ENCODE measurements at places on chromosomes 7 and 10. TPM values are rescaled to one million over a fixed set of nuclear protein-coding genes. Genes with fewer than 3 reads are reported as not detected.

DNA sequence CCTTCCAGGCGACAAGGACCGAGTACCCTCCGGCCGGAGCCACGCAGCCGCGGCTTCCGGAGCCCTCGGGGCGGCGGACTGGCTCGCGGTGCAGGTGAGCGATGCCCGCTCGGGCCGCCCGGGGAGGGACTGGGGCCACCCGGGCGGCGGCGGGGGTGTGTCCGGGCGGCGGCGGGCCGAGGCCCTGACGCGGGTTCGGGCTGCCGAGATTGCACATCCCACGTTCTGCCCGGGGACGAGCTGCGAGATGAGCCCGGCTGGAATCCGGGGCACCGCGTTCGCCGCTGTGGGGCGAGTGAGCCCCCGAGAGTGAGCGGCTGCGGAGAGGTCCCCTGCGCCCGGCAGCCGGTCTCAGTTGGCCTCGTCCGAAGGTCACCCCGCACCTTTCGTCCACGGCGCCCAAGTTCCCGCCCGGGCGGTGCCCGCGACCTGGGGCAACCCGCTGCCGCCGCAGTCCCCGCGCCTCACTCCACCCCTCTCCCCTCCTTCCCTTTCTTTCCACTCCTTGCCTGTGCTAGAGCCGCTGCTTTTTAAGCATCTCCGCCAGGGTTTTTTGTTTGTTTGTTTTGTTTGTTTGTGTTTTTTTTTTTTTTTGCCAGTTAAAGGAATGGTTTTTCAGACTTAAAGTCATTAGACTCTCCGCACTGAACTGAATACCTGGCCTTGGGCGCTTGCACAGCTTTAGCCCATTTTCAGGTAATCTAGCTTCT lies 515 bp downstream of the RALA start:
- DNase-seq = no peak

GRCh38 chr10:10778959-10779358 lies 238.7 kb upstream of the CELF2 start:
- DNase-seq = no peak

DNA sequence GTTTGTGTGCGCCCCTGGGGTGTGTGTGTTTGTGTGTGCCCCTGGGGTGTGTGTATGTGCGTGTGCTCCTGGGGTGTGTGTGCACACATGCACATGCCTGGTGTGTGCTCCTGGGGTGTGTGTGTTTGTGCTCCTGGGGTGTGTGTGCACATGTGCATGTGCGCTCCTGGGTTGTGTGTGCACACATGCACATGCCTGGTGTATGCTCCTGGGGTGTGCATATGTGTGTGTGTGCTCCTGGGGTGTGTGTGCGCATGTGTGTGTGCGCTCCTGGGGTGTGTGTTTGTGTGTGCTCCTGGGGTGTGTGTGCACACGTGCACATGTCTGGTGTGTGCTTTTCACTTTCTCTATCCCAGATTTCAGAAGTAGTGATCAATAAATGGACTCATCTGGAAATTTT lies 321.0 kb downstream of the WDR37 start:
- no peak for DNase-seq

DNA sequence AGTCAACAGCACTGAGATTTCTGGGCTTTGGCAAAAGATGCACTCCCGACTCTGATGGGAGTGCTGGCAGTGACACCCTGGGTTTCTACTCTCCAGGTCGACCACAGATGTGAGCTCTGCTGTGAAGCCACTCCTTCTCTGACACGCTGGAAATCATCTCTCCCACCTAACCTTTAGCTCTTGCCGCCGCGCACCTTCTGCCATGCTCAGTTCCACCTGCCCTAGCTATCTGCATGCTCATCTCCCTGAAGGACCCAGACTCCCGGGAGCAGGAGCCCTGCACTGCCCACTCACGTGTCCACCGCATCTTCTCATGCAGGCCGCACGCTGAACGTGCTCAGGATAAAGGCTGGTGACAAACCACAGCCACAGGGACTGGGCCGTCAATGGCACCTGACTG lies 174.8 kb downstream of the TNS3 start:
- DNase-seq = no peak

GRCh38 chr10:131271195-131271880 lies 40.2 kb downstream of the TCERG1L start:
- no peak for DNase-seq

DNA sequence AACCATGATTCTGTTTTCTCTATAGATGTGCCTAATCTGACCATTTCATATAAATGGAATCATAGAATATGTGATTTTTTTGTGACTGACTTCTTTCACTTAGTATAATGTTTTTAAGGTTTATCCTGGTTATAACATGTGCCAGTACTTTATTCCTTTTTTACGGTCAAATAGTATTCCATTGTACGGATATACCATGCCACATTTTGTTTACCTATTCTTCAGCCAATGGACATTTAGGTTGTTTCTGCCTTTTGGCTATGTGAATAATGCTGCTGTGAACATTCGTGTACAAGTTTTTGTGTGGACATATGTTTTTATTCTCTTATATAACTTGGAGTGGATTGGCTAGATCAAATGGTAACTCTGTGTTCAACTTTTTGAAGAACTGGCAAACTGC lies 178.3 kb upstream of the TCF7L2 start:
- no peak for DNase-seq

- DNase-seq = no peak
Observed at GRCh38 chr7:69122953-69123352, 475.3 kb upstream of the AUTS2 start.

DNA sequence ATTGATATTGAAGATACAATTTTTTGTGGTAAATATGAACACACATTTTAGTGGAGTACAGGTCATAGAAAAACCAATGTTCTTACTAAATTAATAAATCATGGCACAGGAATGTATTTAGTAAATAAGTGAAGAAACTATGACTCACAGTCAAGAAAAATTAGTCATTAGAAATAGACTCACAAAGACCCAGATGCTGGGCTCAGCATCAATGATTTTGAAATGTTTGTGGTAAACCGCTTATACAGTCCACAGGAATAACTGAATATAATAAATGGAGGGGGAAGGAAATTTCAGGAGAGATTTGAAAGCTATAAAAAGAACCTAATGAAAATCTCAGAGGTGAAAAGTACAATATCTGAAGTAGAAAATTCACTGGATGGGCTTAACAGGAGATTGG lies 138.3 kb upstream of the ADCY1 start:
- DNase-seq = peak; percentile 94

The TLX1 gene
- not detected for total RNA-seq

The FBXL15 gene
- total RNA-seq = 20.0 TPM

The ACHE gene
- 1.5 TPM for total RNA-seq

Data from A172 (cell line).